Natural killer cell (primary cell): ENCODE measurements at places on chromosomes 6 and 20.
A peak's percentile ranks its signal among the peaks of the same experiment; 100 is the strongest.

DNA sequence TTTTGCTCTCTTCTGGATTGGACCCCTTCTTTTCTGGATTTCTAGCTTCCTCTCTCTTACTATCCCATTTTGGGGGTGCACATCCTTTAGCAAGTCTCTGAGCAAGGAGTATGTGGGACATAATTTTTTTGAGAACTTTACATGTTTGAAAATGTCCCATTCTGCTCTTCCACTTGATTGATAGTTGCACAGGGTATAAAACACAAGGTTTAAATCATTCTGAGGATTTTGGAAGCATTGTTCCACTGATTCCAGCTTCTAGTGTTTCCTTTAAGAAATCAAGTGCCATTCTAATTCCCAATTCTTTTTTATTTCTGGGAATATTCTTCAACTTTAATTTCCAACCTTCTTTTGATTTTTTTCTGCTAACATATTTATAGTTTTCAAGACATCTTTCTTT is 60.7 kb downstream of the APCDD1L start:
- DNase-seq: no peak

DNA sequence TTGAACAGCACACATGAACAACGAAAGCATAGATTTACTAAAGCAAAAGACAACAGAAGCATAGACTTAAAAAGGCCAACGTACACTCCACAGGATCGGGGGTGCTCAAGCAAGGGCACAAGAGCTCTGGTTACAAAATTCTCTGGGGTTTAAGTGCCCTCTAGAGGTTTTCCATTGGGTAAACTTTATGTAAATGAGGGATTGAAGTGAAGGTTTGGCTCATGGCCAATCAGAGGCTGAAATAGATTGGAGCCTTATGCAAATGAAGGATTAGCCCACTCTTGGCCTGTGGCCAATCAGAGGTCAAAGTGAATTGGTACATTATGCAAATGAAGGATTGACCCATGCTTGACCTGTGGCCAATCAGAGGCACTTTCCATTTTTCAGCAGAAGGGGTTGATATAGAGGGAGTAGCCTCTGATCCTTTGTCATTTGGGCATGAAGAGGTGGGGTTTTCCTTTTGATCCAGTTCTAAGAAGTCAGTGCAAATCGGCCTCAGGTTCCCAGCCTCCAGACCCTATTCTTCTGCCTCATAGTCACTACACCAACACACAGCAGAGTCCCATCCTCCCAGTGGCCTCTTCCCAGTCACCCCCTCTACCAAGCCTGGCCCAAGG is 244.9 kb downstream of the THBS2 start:
- no peak for DNase-seq

DNA sequence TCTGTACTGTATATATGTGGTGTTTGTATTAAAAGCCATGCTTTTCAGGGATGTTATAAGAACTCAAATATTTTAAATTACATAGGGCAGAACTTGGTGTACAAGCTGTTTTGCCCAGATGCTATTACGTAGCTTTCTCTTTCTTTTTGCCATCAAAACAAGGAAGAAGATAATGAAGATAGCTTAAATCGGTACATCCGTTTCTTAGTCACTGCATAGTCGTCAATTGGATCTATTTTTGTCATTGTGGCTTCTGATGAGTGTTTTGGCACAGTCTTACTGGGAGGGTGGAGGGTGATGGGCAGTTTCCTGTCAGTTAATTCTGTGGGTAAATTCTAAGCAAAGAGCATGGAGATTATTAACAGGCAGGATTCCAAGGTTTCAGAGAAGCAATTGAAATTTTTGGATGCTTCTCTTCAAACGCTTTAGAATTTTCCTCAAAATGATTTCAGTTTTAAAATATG is 649.1 kb upstream of the GJE1 start:
- peak; percentile 41 for DNase-seq

- DNase-seq: no peak
Measured at GRCh38 chr6:56962441-56962840, 7.5 kb downstream of the BEND6 start.

GRCh38 chr6:49888742-49889431 is 22.6 kb upstream of the CRISP1 start:
- no peak for DNase-seq

- no peak for DNase-seq
Measured at GRCh38 chr20:16100111-16100510, 473.1 kb downstream of the KIF16B start.

DNA sequence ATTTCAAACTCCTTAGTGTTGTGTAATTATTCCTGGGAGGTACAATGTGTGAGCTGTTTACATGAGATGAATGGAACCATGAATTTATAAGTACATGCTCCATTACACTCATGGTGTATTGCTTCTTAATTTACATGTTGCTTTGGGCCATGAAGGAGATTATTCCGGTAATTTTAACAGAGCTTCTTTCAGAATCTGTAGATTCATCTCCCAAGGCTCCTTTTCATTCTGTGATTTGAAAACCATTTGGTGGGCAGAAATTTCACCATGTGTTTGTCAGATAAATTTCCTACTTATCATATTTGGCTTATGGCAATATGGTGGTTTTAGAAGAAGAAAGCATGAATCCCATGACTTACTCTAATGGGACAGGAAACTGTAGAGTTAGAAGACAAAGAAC is 421.6 kb upstream of the EYS start:
- no peak for DNase-seq

- no peak for DNase-seq
Measured at GRCh38 chr6:76472858-76473257, 400.4 kb upstream of the IMPG1 start.

DNA sequence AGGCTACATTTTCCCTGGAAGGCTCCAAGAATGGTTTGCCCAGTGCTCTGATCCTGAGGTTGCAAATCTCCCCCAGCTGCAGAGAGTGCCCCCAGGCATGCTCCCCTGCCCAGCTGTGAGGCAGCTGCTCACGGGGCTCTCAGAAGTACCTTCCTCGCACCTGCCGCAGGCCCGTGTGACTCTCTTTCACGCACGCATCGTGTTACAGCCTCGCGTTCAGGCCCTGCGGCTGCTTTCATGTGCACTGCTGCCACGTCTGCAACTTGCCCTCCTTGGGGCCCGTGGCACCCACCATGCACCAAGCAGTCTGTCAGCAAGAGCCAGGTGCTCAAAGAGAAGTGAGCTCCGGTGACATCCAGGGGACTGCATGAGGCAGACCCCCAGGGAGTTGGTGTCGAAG is 28.6 kb upstream of the SPO11 start:
- DNase-seq: no peak

DNA sequence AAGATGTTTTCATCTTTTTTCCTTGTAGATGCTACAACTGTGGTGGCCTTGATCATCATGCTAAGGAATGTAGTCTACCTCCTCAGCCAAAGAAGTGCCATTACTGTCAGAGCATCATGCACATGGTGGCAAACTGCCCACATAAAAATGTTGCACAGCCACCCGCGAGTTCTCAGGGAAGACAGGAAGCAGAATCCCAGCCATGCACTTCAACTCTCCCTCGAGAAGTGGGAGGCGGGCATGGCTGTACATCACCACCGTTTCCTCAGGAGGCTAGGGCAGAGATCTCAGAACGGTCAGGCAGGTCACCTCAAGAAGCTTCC is 101.5 kb downstream of the POPDC3 start:
- no peak for DNase-seq

- DNase-seq: peak; percentile 7
Measured at GRCh38 chr6:1558388-1558787, 51.3 kb upstream of the FOXC1 start.

DNA sequence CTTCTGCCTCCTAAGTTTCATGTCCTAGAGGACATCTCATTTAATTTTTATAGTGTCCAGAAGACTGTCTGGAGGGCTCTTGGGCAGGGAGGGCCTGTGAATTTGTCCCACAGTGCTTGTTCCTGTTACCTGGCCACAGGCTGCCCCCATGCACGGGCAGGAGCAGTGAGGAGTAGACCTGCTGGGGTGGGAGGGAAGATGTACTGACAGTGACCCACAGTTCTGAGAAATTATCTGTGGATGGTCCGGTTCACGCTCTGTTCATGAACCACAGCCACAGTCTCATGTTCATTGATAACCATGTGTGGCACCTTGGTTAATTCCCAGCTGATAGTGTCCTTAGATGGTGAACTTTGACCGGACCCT is 18.8 kb upstream of the ZNF831 start:
- DNase-seq: no peak

- no peak for DNase-seq
Measured at GRCh38 chr20:61135968-61136367, 116.1 kb upstream of the CDH4 start.

GRCh38 chr6:130699742-130700141 is 127.5 kb upstream of the SMLR1 start:
- DNase-seq: no peak

GRCh38 chr6:46323966-46324622 is 153.3 kb upstream of the ENPP5 start:
- DNase-seq: no peak

GRCh38 chr6:7067305-7067704 is 40.5 kb upstream of the RREB1 start:
- DNase-seq: no peak

GRCh38 chr20:3123542-3123941 is 36.1 kb downstream of the FASTKD5 start:
- DNase-seq: no peak

DNA sequence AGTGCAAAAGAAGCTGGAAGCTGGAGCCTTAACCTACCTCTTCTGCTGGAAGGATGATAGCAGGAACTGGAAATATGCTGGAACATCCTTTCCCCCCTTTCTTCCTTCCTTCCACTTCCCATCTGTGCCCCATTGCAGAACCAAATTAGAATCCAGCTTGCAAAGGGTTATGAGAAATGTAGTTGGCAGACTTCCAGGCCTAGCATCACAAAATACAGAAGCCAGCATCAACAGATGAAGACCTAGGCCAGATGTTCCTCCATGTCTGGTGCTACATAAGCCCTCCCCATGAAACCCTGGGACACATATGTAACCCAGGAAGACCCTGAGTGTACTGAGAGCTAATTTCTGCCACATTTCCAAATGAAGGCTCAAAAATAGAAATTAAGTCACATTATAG is 40.0 kb upstream of the TFAP2B start:
- no peak for DNase-seq

- no peak for DNase-seq
Measured at GRCh38 chr6:126337323-126337722, 2.6 kb upstream of the CENPW start.

DNA sequence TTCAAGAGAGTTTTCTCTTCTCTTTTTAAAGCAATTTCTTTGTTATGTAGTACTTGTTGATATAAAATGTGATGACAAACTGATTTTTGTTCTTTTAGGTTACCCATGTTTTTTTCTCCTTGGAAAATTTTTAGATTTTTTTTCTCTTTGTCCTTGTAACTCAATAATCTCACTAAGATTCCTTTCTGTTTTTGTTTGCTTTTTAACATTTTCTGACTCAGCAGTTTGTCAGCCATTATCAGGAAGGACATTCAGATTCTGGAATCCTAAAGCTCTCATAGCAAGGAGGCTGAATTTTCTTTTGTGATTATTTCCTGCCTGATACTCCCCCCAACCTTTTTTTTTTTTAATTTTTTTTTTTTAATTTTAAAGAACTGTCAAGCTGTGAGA is 75.2 kb upstream of the CITED2 start:
- no peak for DNase-seq

DNA sequence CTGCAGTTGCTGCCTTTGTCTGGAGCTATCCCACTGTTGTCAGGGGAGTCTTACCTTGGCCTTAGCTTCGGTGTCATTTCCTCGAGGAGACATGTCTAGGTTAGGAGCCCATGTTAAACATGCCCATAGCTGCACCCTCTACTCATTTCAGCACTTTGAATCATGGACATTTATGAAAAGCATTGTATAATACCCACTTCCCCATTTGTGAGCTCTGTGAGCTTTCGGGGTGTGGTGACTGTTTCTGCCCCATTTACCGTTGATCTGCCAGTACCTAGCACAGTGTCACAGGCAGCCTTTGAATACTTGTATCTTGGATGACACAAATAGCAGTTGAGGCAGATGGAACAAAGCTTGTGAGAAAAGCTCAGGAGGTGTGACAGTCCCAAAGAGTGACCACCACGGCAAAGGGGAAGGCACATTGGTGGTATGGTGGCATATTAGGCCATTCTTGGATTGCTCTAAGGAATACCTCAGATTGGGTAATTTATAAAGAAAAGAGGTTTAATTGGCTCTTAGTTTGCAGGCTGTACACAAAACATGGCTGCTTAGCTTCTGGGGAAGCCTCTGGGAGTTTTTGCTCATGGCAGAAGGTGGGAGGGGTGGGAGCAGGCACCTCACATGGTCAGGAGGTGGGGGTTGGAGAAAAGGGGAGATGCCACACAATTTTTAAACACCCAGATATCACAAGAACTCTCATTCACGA is 42.0 kb downstream of the JARID2 start:
- DNase-seq: no peak

GRCh38 chr6:155024391-155025027 is 29.4 kb downstream of the TIAM2 start:
- no peak for DNase-seq
